Stimulated activated CD4-positive, alpha-beta T cell treated with anti-CD3 and anti-CD28 coated beads, Interleukin-1b, Interleukin-23, amount 100 ng/mL, for 4 hours (primary cell): ENCODE measurements at places on chromosomes 5 and 9.

DNA sequence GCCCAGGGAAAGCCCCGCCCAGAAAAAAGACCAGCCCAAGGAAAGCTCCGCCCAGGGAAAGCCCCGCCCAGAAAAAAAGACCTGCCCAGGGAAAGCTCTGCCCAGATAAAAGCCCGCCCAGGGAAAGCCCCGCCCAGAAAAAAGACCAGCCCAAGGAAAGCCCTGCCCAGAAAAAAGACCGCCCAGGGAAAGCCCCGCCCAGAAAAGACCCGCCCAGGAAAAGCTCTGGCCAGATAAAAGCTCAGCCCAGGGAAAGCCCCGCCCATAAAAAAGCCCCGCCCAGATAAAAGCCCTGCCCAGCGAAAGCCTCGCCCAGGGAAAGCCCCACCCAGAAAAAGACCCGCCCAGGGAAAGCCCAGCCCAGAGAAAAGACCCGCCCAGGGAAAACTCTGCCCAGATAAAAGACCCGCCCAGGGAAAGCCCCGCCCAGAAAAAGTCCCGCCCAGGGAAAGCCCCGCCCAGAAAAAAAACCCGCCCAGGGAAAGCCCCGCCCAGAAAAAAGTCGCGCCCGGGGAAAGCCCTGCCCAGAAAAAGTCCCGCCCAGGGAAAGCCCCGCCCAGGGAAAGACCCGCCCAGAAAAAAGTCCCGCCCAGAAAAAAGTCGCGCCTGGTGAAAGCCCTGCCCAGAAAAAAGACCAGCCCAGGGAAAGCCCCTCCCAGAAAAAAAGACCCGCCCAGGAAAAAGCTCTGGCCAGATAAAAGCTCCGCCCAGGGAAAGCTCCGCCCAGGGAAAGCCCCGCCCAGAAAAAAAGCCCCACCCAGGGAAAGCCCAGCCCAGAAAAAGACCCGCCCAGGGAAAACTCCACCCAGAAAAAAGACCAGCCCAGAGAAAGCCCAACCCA, 11.9 kb downstream of the GRIN1 start:
- DNase-seq = no peak

DNA sequence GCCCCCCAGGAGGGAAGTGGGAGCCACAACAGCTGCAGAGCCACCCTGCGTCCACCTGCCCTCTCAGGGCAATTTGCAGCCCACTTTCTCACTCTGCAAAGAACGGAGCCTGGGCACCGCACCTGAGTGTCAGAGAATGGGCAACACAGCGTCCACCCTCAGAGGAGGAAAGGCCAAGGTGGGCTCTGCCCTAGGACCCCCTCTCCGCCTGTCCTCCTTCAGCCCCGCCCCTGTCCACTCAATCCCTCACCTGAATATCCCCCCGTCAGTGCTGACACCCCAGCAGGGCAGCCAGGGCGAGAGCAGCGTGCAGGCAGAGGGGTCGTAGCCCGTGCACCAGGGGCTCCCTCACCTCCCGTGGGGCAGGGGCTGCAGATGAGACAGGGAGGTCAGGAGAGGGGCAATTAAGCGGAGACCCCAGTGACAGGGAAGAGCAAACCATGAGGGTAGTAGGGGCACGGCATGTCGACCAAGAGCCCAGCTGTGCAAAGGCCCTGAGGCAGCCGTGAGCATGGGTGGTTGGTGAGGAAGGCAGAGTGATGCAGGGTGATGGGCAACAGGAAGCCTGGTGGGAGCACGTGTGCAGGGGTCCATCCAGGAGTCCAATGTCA, 140.3 kb downstream of the OLFM1 start:
- no peak for DNase-seq

DNA sequence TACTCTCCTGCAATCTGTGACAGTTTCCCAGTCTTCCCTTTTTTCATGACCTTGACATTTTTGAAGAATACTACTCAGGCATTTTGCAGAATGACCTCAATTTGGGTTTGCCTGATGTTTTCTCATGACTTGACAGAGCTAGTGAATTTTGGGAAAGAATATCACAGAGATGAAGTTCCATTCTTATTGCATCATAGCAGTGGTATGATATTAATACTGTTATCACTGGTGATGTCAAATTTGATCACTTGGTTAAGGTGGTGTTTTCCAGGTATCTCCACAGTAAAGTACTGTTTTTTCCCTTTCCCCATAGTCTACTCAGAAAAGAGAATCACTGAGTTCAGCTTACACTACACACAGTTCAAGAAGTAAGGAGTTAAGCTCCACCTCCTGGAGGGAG, 56.2 kb upstream of the XPA start:
- no peak for DNase-seq

- no peak for DNase-seq
Observed at GRCh38 chr5:18961234-18961633, 1026.8 kb downstream of the CDH18 start.

GRCh38 chr9:74663439-74663838, 166.3 kb downstream of the RORB start:
- no peak for DNase-seq

DNA sequence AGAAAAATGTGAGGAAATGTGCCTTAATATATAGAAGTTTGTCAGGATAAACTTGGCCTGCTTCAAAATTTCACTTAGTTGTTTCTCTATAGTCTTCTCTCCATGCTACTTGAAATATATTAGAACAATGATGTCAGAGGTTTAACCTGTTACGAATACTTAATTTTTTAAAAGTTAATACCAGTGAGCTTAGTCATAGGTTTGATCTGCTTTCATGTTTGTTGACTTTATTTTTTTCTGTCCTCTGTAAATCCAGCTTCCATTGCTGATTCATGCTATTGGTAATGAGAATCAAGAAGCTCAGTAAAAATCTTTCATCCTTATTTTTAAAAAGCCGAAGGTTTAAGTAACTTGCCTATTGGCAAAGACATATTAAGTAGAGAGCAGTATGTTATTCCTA, 27.9 kb downstream of the BDP1 start:
- DNase-seq = no peak

DNA sequence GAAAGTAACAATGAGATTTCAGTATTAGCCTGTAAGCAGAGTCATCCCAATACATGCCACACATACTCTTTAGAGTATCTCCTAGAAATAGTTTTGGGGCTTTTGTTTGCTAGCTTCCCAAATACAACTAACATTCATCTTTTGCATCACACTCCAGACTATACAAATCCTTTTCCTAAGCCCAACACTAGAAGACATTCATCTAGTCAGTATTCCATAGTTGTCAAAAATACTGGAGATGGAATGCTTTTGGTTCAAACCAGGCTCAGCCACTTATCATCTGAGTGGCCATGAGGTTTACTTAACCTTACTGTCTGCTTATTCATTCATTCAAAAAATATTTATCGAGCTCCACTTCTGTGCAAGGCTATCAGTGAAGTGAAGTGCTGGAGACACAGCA, 205.1 kb upstream of the SGCD start:
- DNase-seq = no peak

GRCh38 chr9:91458906-91459305, 35.3 kb upstream of the NFIL3 start:
- DNase-seq = no peak

DNA sequence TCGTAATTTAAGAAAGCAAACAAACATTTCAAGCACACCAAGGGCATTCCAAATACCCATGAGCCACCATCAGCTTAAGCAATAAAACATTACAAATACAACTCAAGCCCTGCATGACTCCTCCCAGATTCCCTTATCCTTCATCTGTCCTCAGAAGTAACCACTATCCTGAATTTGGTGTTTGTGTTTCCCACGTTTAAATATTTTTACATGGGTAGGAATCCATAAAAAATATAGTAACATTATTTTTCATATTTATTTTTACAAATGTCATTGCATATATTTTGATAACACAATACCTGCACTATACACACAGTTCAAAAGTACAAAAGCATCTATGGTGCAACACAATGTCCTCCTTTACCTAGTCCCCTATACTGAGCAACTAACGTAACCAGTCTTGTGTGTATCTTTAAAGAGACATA, 6.4 kb downstream of the PRKAA1 start:
- DNase-seq = no peak

DNA sequence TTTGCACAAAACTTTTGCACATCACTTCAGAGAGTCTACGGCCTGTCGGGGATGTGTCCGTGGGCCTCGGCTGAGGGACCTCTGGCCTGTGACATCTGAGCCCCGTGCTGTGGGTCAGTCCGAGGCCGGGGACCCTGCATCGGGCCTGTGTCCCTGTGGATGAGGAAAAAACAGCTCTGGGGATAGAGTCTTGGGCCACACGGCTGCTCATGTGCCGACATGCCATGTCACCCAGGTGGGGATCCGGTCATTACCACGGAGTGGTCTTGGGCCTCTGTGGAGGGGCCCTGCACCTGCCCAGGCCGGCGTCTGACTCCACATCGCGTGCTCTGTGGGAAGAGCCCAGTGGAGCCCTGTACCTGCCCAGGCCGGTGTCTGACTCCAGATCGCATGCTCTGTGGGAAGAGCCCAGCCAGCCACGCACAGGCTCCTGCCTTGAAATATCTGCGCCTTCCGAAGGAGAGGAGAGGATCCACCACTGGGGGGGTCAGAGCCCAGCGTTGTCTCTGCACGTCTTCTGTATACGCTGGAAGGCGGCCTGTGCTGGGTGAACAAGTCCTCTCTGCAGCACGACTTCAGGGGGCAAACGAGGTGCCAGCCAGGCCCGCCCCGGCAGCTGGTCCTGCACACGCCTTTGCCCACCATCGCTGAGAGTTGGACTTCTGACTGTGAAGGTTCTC, 27.5 kb upstream of the IRX4 start:
- DNase-seq = no peak

DNA sequence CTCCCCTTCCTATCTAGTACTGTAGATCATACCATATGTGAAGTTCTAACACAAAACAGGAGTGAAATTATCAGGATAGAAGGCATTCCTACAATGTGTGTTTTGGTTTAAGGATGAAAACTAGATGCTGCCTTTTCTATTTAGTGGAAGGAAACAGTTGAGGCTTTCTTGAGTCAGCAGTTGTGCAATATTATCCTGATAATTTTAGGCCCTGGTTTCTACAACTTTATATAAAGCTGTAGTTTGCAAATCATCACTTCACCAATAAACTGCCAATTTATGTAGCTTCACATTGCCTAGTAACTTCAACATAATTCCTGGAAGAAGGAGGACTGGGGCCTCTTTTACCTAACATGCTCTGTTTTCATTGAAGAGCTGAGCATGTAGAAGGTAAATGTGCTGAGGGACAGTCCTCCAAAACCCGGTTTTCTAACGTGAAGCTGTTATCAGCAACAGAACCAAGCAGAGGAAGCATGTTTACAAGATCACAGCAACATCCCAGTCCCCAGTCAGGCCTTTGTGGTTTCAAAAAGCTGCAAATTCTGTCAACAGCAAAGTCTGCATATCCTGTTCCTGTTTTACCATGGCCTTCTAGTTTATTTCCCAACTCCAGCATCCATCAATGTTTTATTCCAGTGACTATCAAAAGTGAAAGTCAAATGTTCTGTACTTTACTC, 513.4 kb upstream of the MEF2C start:
- no peak for DNase-seq

- DNase-seq = no peak
Observed at GRCh38 chr5:80318212-80318611, 1.6 kb upstream of the SPZ1 start.

DNA sequence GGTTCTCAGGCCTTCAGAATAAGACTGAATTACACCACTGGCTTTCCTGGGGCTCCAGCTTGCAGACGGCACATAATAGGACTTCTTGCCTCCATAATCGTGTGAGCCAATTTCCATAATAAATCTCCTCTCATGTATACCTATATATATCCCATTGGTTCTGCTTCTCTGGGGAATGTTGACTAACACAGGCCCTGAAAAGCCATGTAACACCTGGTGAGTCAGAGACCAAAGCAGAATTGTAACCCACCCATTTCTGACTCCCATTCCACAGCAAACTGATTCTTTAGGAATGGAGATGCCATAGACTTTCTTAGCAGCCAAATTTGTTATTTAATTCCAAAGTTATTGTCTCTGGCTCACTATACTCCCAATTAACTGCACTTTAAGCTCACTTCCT, 85.4 kb upstream of the AGXT2 start:
- DNase-seq = no peak

DNA sequence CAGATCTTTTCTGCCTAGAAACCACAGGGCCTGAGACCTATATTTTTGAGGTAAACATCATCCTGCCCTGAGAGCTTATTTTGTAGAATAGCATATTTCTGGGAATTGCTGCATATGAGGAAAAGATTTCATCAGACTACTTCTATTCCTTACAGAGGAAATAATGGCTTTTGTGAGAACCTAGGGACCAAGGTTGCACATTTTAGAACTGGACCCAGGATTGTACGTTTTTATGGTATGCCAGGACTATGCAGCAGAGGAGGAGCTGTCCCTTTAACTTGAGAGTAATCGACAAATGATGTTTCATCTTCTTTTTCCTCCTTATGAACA, 2.2 kb upstream of the ALDH1A1 start:
- no peak for DNase-seq

DNA sequence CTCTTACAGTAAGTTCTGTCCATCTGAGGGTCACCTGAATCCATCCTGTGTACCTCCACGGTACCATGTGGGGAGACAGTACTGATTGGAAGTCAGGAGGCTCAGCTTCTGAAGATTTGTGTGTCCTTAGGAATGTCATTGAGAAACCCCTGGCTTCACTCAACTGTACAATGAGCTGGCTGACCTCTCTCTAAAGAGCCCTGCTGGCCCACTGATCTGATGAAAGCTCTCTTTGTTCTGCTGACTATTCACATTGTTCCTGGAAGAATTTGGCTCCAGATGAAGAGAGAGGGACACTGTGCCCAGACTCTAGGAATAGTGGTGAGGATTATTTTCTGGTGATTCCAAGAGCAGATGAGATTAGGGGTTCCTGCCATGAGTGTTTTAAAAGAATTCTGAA, 141.2 kb downstream of the LURAP1L start:
- no peak for DNase-seq

- DNase-seq = no peak
Observed at GRCh38 chr9:7976167-7976755, 176.7 kb upstream of the DMAC1 start.

DNA sequence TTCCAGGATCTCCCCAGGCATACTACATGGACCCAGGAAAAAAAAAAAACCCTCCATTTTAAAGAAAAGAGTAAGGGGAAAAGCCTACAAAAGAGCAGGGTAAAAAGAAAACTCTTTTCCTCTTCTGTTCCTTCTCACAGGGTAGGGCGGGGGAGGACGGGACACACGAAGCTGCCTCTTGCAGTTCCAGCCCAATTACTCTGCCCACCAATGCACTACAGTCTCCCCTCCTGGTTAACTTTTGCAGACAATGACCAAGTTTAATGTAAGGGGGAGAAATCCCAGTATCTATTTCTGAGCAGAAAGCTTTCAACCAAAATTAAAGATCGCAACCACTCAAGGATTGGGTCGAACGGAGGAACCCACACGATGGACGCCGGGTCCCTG, 1.3 kb downstream of the BRD3 start:
- no peak for DNase-seq

DNA sequence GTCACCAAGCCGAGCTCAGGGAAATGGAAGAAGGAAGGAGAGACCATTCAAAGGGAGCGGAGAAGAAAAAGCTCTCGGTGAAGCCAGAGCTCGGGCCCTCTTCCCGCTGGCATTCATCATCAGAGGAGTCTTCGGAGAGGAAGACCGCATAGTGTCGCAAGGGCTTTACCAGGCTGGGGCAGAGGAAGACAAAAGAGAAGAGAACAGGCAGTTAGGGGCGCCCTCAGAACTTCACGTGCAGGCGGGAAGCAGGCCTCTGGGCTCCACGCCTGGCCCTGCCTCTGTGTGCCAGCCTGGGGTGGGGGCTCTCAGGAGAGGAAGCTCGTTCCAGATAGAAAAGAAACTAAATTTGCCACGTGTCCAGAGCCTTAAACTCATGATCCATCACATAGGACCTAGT, 31.7 kb downstream of the CRB2 start:
- DNase-seq = no peak
